ENCODE measurements at places on chromosomes 7 and 10. TPM values are rescaled to one million over a fixed set of nuclear protein-coding genes. Genes with fewer than 3 reads are reported as not detected.

DNA sequence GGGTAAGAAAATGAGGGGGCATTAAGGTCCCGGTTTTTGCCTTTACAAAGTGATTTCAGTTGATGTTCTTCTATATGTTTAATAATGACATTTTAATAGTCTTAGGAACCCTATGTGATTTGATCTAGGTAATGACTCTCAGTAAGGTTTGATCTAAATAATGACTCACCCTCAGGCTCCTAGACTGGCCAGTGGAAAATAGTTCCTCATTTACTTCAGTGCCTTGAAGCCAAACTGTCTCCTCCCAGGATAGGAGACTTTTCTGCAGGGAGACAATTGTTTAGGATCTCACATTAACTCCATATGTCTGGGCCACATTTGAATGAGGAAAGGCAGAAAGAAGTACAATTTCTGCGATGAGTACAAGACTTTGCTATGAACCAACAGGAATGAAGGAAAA is 1331.9 kb downstream of the XPNPEP1 start:
- no peak for DNase-seq

DNA sequence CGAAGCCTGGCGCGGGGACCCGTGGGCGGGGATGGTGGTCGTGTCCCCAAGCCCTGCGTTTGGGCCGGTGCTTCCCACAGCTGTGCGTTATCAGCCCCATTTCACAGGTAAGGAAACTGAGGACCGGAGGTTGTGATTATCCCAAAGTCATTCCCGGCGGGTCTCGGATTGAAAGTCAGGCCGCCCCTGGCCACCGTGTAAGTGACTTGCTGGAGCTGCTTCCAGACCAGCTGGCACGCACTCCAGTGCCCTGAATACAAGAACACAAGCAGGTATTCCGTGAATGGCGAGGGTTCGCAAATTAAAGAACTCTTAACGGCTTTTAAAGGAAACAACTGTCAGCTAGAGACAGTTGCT is 675 bp upstream of the ATE1 start:
- peak; percentile 23 for DNase-seq

GRCh38 chr10:26554246-26554645 is 116.1 kb downstream of the APBB1IP start:
- DNase-seq = no peak

GRCh38 chr7:137687556-137688265 is 159.1 kb downstream of the DGKI start:
- peak; percentile 71 for DNase-seq

- no peak for DNase-seq
These were observed 25.7 kb upstream of the ENTPD1 start for GRCh38 chr10:95730233-95730632.

GRCh38 chr7:136303162-136303561 is 326.0 kb upstream of the MTPN start:
- DNase-seq = no peak

GRCh38 chr7:139203992-139204391 is 27.0 kb upstream of the UBN2 start:
- DNase-seq = no peak

GRCh38 chr10:10797513-10797912 is 220.2 kb upstream of the CELF2 start:
- DNase-seq = no peak

DNA sequence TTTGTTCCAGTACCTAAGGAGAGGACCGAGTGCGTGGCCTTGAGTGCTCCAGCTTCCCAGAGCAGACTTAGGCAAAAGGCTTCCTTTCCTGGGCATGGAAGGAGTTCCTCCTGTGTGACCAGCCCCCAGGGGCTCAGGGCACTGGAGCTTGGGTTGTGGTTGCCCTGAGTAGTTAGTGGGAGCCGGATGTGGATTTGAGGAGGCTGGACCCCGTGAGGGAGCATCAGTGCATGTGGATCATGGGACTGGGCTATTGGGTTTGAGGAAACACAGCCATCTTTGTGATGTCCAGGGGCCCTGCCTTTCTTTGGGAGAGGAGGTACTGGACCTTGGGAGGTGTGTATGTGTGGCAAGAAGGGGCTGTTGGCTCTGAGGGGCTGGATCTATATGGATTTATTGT is 8.4 kb downstream of the LRMDA start:
- DNase-seq = no peak

- DNase-seq = no peak
These were observed 41.0 kb downstream of the KIAA1217 start for GRCh38 chr10:24249829-24250415.

- peak; percentile 12 for DNase-seq
These were observed 5.1 kb upstream of the MYL7 start for GRCh38 chr7:44145969-44146911.

- no peak for DNase-seq
These were observed 326.4 kb downstream of the KCNMA1 start for GRCh38 chr10:77311186-77311585.

DNA sequence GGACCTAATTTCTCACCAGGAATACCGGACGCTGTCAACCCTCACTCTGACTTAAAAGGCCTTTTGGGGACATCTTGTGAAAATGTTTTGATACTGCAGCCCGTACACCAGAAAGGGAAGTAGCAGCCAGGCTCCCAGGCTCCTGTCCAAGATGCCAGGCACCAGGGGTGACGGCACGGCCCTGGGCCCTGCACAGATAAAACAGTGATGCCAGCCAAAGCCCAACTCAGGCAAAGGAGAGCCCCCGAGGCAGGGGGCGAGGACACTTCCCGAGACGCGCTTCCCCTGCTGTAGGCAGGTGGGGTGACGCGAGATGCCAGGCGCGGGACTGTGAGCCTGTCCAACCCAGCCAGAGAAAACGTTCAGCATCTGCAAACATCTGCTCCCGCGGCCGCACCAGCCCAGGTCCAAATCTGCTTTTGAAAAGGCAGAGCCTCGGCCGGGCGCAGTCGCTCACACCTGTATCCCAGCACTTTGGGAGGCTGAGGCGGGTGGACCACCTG is 15.7 kb downstream of the ZFAND2A start:
- no peak for DNase-seq

GRCh38 chr7:80720146-80720545 is 81.7 kb downstream of the CD36 start:
- DNase-seq = no peak

GRCh38 chr7:23530405-23530804 is 1.4 kb downstream of the TRA2A start:
- peak; percentile 31 for DNase-seq

DNA sequence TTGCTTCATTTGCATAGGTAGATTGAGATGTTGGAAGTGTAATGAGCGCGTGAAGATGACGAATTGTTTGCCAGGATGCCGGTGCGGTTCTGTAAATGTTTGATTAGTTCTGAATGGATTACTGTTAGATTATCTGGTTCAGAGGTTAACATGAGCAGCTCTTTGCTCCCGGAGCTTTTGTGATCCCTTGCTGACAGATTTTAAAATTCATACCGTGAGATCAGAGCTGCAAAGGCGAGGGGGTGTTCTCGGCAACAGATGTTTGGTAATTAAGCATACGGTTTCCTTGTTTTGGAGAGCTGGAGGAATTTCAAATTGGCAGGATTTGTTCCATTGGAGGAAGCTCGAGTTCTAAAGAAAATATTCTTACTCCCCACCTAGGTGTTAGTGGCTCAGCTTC is 237.8 kb upstream of the GPR26 start:
- no peak for DNase-seq

- DNase-seq = no peak
These were observed 41.1 kb downstream of the MINPP1 start for GRCh38 chr10:87545783-87546182.

DNA sequence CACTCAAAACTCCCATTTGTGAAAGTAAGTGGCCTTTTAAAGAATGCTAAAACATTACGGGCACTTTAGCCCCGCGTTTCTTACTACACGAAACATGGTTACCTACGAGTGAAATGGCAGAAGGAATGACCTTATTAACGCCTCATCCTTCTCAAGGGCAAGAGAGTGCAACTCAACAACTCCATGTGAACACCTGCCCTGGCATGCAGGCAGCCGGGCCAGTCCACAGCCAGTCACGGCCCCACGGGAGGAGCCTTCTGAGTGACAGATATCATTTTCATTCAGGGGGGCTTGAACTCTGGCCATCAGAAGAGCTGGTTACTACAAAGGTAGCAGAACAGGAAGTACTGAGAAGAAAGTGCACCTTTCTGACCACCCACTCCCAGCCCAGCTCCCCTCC is 236.1 kb downstream of the PTPRN2 start:
- no peak for DNase-seq

- DNase-seq = peak; percentile 80
These were observed 68.7 kb downstream of the TAX1BP1 start for GRCh38 chr7:27808626-27809025.

The PITX3 gene
- not detected for total RNA-seq

The PRF1 gene
- not detected for total RNA-seq

The VWDE gene
- total RNA-seq = 0.18 TPM

The ADIRF gene
- 2.3 TPM for total RNA-seq

The PLXNA4 gene
- total RNA-seq = under 0.01 TPM

The MYH16 gene
- total RNA-seq = 0.18 TPM

The GPR15LG gene
- total RNA-seq = not detected

The FAM25G gene
- total RNA-seq = not detected

The IGF2BP3 gene
- 94.2 TPM for total RNA-seq

The CCDC172 gene
- not detected for total RNA-seq
